ENCODE measurements at places on chromosomes 5 and 9.

DNA sequence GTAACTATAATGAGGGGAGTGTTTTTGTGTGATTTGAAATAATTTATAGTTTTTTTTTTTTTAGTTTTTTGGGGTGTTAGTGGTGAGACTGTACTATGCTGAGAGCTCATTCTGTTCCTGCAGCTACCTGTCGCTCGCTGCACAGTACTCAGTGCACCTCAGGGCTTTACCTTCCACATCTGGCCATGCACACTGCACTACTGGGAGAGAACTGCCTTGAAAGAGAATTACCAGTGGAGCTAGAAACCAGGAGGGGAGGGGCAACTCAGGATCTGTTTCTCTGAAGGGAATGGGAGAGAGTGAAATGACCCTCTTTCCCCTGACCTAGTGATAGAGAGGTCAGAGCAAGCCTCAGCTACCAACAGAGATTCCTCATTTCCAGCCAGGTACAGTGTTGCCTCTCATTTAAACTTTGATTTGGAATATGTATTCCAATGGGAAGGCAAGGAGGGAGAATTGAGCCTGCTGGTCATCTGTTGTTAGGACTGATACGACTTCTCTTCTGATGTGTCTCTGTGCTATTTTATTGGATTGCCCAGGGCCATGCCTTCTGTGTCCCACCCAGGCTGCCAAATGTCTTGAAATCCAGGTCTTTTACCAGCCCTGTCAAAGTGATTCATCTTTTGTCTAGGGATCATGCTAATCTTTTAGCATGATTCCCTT is 8.9 kb downstream of the ATG10 start:
- DNase-seq, result no peak

GRCh38 chr5:114924769-114925168 is 244.9 kb downstream of the TRIM36 start:
- no peak for DNase-seq

DNA sequence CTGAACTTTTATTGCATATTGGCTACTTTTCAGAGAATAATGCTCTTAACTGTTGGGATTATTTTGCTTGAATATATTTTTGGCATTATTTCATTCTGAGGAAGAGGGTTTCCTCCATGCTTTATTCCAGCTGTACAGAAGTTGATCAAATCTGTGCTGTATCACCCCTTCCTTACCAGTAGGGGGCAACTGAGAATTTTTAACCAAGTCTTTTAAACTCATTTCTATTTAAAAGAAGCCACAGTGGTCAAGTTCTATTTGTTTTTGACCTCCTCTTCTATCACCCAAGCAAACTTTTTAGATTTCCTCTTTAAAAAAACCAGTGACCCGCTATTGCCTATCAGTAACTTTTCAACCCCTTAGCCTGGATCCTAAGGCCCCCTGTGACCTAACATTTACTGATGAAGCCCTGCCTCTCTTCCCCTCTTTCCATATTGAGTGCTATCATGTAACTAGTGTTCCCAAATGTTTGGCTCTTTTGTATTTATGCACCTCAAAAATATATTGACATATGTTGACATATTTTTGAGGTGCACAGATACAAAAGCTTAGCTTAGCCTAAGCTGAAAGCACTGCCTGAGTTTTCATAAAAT is 80.6 kb downstream of the FBXO4 start:
- DNase-seq, result peak; percentile 11

- no peak for DNase-seq
Observed at GRCh38 chr5:59021837-59022514, 439.1 kb downstream of the RAB3C start.

- no peak for DNase-seq
Observed at GRCh38 chr9:121682201-121682600, 30.8 kb downstream of the DAB2IP start.

GRCh38 chr9:13705918-13706317 is 426.4 kb upstream of the MPDZ start:
- peak; percentile 29 for DNase-seq

DNA sequence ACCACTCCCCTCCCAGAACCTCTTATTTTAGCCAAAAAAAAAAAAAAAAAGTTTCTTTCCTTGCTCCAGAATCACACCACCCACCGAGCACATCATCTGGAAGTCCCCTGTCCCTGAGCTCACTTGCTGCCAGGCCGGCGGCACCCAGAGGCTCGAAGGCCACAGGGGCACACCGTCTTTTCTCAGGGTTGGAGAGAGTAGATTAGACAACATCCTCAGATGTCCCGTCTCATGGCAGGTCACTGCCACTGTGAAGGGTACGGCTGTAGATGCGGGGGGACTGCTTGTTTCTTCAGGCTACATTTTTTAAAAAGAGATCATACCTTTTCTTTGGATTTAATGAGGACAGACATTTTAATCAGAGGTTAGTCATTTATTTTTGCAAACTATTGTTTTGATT is 109.0 kb downstream of the MVB12B start:
- DNase-seq, result no peak

DNA sequence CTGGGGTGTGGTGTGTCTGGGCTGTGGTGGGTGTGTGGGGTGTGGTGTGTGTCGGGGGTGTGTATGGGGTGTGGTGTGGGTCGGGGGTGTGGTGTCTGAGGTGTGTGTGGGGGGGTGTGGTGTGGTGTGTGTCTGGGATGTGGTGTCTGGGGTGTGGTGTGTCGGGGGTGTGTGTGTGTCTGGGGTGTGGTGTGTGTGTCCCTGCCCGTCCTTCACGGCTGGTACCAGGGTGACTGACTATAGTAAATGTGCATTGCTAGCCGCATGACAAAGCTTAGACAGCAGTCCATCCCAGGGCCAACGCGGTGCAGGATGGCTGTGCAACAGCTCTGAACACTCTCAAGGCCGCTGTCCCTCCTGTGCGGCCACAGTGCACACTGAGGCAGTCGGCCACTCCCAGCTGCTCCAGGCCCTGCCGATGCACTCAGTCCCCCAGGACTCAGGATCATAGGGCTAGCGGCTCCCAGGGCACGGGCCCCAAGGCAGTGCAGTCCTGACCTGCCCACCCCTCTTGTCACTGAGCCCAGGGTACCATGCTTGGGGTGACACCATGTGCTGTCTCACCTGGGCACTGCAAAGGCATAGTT is 54.0 kb downstream of the SECISBP2 start:
- no peak for DNase-seq

DNA sequence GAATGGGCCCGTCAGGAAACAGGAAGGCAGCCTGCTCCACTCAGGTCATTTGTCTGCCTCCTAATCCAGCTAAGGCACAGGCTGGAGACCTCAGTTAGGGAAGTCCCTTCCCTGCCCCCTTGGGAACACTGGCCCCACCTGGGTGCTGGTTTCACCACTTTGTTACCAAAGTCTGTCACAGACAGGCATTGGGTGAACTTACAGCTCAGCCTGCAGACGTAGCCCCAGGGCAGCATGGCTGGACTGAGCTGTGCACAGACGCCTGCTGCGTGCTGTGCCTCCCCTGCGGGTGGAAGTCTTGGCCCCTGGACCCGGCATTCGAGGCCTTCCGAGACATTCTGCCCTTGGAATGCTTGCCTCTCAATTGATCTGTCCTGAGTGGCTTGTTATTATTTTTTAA is 48.9 kb downstream of the TENT4A start:
- no peak for DNase-seq

- DNase-seq, result no peak
Observed at GRCh38 chr9:92952906-92953610, 5.7 kb downstream of the FGD3 start.

DNA sequence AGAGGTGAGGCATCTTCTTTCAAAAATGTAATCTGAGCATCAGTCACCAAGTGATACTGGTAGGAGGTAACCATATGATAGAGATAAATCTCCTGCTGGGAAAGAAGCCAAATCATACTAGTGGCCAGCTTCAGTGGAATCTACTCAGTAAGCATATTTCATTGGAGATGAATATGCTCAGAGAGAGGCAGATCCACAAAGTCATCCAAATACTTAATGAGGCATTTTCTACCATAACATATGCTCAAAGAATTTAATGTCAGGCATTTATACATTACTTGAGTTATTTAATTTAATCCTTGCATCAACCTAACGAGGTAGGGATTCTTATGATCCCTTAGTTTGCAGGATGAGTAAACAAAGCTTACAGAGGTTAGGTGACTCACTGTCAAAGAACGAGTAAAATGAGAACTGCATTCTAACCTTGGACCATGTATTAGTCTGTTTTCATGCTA is 50.9 kb upstream of the DMRTA1 start:
- peak; percentile 84 for DNase-seq

GRCh38 chr5:73027361-73027760 is 71.5 kb downstream of the FCHO2 start:
- DNase-seq, result no peak

GRCh38 chr9:93058355-93059010 is at the start of gene SUSD3:
TSS of gene SUSD3 (plus strand) at chr9:93058701. CDS start at chr9:93058743, 42 bp downstream.
- no peak for DNase-seq

GRCh38 chr9:113695440-113695851 is 180.7 kb upstream of the ZNF618 start:
- DNase-seq, result no peak

DNA sequence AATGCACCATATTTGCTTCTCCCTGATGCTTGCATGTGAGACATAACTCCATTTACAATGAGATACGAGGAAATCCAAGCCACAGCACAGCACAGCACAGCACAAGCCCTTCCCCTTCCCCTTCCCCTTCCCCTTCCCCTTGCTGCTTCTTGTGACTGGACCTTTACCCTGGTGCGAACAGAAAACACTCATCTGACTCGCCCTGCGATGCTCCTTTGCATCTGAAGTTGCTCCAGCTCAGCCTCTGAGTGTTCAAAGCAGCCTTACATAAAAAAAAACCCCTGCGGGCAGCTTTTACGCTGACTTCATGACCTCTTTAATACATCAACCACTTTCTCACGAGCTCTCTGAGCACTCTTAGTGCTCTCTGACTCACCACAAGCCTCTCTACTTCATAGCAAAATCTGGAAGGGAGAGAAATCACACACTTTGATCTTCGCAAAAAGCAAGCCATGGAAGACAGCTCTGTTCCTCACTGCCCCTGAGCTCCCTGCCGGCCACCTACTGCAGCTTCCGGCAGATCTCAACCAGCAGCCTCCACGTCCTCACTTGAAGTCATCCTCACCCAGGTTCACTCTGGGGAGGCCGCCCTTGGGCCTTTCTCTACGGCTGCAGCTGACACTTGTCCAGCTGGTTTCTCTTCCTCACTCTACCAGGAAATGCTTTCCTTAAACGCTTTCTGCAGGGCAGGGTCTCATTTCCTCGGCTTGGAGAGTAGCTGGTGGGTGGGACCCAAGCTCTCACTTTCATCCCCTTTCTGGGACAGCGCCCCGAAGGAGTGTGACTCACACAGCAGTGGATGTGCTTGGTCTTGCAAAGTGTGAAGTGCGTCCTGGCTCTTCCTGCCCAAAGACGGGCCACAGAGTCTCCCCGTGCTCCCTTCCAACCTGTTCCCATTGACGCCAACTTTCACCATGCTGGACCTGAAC is 5.3 kb downstream of the SLC34A1 start:
- DNase-seq, result peak; percentile 73

GRCh38 chr5:139669662-139670368 is 21.7 kb downstream of the CXXC5 start:
- no peak for DNase-seq

DNA sequence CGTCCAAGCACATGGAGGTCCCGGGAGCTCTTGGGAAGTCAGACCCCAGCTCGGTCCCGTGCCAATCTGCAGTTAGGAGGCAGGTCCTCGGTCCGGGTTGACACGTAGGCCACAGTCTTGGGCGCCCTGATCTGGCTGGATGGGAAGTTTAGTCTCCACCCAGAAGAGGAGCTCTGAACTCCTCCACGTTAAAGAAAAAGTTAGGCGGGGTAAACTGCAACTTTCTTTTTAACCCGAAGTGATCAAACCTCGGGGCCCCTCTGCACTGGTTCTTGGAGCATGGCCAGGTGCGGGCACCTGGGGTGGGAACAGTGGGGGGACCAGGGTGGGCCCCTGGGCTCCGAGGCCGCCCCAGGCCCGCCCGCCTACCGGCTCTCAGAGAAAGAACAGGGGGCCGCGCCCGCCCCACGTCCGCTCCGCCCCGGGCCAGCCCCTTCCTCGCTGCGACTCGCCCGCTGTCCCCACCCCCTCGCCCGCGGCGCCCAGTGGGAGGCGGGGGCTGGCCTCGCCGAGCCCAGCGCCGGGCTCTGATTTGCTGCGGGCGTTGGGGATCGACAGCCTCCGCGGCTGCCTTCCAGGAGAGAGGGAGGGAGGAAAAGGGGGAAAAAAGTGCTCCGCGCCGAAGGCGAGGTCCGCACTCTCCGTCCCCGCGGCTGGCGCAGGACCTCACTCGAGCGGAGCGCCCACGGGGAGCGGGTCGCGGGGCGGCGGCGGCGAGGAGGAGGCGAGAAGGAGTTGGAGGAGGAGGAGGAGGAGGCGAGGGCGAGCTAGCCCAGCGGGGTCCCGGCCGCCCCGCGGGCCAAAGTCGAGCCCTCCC is at the start of gene COL5A1:
Gene COL5A1 (plus strand): TSS at position 631 of the 817 bp plus-strand sequence. CDS start 385 bp downstream, outside the sequence.
- DNase-seq, result peak; percentile 43

DNA sequence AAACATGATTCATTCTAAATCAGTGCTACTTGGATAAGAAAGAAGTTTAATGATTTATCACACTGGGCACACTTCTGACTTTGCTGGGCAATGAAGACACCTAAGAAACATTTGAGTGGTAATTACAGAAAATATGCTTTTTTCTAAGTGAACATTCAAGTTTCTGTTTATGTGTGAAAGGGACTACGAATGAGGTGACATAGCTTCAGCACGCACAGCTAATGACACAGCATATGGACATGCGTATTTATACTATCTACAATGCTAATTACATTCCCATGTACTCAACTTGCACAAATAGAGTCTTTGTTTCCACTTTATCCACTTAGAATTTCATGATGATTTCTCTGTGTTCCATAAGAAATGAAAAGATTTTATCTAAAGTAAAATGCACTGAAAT is 40.6 kb downstream of the FREM1 start:
- DNase-seq, result no peak

DNA sequence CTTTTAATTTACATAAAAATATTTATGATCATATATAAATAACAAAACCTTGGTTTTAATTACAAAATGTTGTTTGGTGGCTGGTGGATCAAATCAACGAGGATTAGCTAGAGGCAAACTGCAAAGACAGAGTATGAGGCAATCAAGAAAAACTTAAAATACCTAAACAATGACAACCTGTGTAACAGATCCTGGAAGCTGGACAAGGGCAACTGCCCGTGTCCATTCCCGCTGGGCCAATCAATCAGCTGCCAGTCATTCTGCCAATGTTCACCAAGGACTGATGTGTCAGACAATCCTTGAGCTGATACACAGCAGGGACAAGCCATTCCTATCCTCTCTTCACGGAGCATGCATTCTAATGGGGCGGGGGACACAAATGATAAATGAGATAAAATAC is 3.2 kb upstream of the TENT4A start:
- no peak for DNase-seq

- no peak for DNase-seq
Observed at GRCh38 chr9:105051897-105052296, 123.9 kb upstream of the ABCA1 start.

- DNase-seq, result no peak
Observed at GRCh38 chr9:126663661-126664072, 49.9 kb downstream of the LMX1B start.

- DNase-seq, result no peak
Observed at GRCh38 chr9:136590821-136591752, 45.2 kb upstream of the NOTCH1 start.

DNA sequence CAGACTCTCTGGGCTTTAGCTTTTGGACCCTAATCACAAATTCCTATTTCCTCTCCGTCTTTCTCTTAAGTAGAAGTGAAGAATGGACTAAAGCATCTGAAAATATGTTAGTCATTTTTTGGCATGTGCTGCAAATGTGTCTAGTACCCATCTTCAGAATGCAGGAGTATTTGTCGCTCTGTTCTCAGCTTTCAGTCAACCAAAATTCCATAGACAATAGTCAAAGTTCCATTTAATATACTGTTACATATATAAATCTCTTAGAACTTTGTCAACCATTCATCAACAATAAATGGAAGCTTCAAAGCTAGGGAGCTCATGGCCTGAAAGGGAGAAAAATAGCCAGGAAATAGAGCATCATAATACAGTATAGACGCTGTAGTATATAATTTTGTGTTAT is 509.4 kb downstream of the BNC2 start:
- DNase-seq, result no peak
